Hematopoietic multipotent progenitor cell (in vitro differentiated cells): ENCODE measurements at places on chromosomes 11 and 22.
A peak's percentile ranks its signal among the peaks of the same experiment; 100 is the strongest.

DNA sequence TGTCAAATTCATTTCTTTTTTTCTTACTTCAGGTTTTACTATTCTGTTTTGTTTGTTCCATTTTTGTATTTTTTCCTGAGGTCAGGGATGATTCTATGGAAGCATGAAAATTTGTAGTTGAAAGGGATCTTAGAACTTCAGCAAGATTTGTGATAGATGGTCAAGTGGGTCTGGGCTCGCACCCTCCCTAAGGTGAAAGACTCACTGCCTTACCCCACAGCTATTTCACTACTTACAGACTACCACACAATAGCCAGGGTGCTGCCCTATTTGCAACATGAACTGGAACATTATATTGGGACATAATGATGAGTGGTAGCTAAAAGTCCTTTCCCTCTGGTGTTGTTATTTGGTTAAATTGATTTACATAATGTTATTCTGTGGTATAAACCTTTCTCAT lies 62.6 kb downstream of the MAML2 start:
- DNase-seq: no peak

DNA sequence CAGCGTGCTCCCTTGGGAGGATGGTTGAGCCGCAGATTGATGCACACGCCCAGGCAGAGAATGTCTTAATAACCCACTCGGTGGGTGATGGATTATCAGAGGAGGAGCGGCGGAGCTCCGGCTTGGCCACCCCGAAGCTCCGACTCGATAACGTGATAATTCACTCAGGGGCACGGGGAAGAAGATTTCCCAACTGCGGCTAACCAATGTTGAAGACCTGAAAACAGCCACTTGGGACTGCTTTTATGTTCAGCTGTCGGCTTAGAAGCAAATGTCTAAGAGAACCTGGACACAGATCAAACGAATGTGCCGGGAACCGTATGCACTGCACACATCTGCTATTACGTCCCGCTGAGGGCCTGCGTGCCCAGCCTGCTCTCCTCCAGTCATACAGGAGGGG lies 206.8 kb upstream of the CADM1 start:
- no peak for DNase-seq

DNA sequence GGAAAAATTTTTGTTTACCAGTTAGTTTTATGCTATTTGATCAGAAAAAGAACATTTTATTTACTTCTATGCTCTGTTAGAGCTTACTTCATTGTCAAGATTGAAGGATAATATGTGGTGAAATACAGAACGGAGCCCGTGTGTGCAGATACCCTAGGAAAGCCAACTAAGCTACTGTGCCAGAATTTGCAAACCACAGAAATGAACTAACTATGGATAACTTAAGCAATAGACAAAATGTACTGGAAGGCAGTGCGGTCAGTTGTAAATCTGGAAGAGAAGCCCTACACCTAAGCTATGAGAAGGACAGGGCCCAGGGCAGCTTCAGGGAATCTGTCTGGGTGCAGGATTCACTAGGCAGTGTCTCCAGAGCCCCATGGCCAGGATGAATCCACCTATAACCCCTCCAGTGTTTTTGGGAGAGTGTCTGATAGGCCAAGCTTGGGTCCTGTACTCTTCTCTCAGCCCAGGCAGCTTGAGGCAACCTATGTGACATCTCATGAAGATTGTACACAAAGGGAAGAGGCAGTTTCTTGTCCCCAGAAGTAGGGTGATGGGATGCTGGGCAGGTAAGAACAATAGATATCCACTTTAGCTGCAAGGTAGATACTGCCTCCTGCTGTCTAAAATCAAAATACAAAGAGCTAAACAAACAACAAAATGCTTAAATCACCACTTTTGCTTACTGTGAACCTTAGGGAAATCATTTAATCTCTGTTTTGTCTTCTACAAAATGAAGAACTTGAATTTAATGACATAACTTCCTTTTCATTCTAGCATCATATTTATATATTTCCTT lies 12.1 kb downstream of the MMP7 start:
- DNase-seq: no peak

DNA sequence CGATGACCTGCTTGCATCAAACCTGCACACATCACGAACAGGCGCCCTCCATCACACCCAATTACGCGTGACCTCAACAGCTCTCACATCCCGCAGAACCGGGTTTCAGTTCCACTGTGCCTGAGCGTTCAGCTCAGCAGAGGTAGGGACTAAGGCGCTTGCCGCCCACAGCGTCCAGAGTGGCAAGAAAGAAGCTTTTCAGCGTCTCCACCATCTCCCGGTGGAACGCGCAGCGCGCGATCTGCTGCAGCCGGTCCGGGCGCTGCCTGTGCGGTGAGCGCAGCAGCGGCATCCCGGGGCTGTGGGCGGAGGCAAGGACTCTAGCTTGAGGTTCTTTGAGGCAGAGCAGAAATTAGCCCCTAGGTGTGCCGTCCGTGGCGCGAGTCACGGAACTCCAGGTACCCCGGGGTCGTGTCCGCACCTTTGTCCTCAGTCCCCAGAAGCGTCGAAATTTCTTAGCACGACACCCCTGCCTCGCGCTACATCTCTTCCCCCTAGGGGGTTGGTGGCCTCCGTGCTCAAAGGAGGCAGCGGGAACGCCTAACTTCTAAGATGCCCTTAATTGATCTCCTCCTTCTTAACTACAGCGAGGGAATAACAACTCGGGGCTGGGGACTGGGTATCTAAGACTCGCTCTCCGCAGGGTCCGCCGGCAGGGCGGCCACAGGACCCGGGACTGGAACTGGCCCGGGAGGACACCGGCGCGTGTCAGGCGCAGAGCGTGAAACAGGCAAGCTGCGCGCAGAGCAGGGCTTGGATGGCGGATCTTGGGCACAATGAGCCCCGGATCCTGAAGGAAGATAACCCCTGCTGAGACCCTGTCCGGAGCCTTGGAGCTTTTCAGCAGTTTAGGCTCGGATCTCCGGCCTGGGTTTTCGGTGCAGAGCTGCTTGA lies 1.7 kb upstream of the CALCA start:
- peak; percentile 30 for DNase-seq

GRCh38 chr11:125980436-125980835 lies 34.6 kb downstream of the VSIG10L2 start:
- DNase-seq: no peak

DNA sequence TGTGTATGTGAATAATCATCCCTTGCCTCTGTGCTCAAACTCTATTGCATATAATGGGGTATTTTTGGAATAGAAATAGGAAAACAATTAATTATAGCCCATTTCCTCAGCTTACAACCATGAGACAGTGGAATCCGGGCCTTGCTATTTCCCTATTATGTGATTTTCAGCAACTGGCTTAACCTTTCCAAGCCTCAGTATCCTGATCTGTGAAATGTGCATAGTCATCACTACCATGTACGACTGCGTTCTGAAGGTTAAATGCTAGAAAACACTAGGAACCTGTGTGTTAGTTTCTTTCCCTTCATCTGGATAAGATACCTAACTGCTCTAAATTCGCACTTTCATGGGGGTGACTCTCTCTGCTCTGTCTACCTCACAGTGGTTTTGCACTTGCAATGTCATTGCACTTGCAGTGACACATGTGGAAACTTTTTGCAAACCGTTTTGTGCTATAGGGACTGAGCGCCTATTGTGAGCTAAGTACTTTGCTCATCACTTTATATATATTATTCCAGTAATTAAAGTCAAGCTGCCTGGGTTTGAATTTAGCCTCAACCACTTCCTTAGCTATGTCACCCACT lies 48.3 kb downstream of the IRAG1 start:
- DNase-seq: no peak

DNA sequence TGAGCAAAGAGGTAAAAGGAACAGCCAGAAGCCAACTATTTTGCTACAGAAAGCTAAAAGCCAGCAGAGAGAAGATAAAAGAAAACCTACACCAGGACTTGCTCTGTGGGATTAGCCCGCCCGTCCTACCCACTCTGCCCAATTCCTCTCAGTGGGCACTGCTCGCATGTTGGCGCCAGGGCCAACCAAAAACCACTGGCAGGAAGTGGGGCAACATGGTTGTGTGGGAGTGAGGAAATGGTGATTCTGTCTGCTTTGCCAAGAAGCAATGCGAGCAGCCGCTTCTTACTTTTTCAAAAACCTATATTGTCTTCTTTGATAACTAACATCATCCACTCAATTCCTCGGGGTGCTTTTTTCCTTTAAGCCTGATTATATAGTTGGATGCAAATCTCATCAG lies 14.2 kb upstream of the APOA1 start:
- no peak for DNase-seq

GRCh38 chr22:19710769-19711106 lies 3.6 kb upstream of the SEPTIN5 start:
- no peak for DNase-seq

- no peak for DNase-seq
These were observed 67.6 kb upstream of the TEAD1 start for GRCh38 chr11:12606597-12606996.

DNA sequence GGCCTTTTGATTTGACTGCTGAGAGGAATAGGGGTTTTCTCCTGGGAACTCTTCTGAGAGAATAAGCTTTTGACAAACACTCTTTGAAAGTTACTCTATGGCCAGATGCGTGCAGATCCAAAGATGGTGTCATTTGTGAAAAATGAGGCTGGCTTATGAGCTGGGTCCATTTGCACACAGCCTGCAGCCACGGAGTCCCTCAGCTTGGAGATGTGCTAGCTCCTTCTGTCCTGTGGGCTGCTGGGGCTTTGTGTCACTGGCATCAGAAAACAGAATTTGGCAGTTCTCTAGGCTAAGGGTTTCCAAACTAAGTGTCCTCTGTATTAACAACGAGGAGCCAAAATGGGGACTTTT lies 702.4 kb downstream of the NTM start:
- no peak for DNase-seq

GRCh38 chr11:2761131-2762030 lies 61.6 kb upstream of the KCNQ1OT1 start:
- no peak for DNase-seq

GRCh38 chr11:104078245-104078644 lies 41.8 kb downstream of the DDI1 start:
- no peak for DNase-seq

DNA sequence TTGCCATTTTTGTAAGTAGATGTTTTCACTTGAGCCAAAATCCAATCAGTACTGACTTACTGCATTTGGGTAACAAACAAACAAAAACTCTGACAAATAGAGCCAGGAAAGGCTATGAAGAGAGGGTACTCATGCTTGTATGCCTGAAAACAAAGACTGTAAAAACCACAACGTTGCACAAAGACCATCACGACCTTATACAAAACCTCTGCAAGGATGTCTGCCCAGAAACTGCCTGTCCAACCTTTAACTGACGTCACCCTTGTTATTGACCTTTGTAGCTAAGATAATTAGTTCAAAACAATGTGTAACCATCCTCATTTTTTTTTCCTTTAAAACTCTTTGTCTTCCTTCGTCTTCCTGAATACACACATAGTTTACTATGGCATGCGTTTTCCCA lies 804 bp upstream of the CREBZF start:
- no peak for DNase-seq

DNA sequence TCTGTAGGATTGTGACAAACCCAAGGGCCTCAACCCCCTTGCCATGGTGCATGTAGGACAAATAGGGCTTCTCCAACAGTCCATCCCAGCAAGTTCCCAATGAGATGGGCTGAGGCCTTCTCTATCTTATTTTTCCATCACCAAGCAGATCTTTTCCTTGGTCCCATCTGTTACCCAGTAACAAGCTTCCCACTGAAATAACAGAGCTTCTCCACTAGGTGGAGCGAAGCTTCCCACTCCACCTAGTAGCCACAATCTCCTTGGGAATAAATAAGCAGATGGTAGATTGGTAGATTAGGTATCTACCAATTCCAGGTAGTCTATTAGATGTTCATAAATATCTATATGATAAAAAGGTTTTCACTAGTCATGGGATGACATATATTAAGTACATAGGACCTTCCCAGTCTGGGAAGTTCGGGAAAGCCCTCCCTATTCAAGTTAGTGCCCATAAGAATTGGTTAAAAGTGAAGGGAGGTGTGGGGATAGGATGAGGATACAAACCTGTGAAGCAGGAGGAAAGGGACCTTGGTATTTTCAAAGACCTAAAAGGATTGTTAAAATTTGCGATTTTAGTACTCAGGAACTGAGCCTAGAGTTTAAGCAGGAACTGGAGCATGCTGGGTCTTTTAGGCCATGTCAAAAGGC lies 5.9 kb upstream of the OR52L1 start:
- no peak for DNase-seq

DNA sequence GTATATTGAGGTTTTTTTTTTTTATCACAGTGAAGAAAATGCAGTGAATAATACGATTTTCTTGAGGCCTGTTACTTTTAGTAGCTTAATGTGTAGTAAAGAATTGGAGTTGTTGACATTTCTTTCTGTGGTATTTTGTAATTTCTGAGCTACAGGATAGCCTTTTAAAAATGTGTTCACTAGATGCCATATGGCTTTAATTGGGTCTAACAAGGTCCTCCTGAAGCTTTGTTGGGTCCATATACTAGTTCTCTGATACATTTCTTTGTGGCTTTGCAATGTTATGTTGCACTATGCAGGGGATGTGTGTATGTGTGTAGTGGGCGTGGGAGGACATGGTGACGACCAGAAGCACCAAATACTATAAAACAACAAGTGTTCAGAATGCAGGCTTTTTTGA lies 25.1 kb downstream of the FBXO7 start:
- no peak for DNase-seq

- DNase-seq: no peak
These were observed 12.5 kb downstream of the ATXN10 start for GRCh38 chr22:45684169-45684568.

DNA sequence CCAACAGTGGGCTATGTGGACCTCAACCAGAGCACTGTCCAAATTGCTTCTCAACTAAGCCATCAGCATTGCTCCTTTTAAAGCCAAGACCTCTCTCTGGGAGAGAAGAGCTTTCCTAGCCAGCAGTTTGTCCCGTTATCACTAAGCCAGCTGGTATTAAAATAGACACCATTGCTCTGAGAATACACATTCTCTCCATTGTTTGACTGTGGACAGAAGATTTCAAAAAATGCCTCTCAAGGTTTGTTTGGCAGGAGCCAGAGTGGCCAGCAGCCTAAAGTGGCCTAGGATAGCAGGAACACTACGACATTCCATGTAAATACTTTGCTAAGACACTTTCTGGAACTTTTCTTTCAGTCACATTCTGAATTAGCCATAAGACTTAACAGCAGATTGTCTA lies 41.3 kb downstream of the EIF4ENIF1 start:
- DNase-seq: no peak

GRCh38 chr11:76745561-76746207 lies 37.5 kb upstream of the TSKU start:
- DNase-seq: no peak

DNA sequence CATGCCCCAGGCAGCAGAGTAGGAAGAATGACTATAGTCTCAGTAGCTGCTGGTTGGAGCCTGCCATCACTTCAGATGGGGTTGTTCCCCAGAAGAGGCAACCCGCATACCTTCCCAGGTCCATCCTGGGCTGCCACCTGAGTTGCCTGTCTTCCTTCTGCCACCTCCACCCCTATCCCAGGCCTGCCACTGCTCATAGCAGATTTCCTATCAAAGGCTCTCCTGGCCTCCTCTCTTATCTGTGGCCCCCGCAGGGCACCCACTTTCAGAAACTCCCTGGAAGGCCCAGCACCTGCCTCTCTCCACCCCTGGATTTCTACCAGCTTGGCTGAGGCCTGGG lies 649 bp upstream of the NR1H3 start:
- no peak for DNase-seq
